NCI-H524 (cell line): ENCODE measurements at places on chromosomes 11 and 22.

DNA sequence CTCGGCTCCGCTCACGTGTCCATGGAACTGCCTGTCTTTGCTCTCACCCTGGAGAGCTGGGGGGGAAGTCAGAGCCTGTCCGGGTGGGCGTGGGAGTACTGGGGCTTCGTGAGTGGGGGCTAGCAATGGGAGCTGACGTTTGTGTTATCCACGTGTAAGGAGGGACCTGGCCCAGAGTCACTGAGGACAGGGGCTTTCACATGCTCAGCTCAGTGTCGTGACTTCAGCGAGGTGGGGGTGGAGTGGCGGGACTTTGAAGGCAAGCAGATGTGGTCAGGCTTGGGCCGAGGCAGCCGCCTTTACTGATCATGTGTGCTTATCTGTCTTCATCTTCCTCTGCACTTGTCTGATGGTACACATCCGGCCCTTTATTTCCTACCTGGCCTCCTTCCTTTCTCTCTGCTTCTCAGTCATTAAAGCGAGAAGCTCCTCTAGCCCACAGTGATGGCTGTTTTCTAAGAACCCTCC lies 113.1 kb upstream of the NNMT start:
- no peak for DNase-seq

DNA sequence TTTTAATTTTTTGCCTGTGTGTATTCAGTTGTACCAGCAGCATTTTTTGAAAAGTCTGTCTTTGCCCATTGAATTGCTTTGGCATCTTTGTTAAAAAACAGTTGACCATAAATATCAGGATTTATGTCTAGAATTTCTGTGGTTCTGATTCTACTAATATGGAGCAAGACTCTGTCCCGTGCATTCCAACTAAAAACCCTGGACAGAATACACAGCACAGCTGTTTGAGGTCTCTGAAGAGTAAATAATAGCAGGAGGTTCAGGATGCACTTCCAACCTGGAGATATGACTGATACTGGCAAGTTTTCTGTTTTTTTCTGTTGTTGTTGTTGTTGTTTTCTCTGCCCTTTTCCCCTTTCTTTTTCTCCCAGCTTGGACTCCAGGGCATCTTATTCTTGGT lies 141.9 kb downstream of the TMEM135 start:
- no peak for DNase-seq

DNA sequence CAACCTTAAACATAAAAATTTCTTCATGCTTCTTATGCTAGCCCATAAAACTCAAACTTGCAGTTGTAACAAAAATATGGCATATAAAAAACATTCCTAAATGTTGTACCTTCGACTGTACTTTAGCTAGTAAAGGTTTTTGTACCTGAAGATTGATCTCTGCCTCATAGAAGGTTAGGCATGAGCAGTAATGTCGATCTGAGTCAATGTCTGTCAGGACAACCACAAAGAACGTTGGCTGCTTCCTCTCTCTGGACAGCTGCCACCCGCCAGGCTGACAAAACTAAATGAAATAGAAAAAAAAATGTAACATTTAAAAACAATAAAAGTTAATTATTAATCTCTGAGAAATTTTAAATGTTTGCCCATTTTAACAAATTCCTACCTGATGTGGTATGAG lies 251.3 kb downstream of the SBF2 start:
- DNase-seq: no peak

DNA sequence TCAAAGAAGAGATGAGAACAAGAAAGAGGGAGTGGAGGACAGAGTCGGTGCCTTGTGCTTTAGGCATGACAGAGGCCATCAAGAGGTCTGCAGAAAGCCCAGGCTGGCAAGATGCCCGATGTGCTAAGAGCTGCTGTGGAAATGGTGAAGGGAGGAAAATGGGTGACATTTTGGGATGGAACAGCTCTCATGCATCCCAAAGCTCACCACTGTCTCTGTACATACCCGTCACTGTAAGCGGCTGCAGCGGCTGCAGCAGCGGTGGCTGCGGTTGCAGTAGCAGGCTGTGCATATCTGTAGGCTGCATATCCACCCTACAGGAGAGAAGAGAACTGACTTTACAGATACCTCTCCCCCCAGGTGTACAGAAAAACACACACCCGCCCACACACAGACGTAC lies 28.6 kb downstream of the APOL5 start:
- no peak for DNase-seq

- DNase-seq: no peak
Observed at GRCh38 chr11:44992181-44992582, 41.5 kb upstream of the TP53I11 start.

- DNase-seq: no peak
Observed at GRCh38 chr22:38290347-38290746, 17.5 kb upstream of the TMEM184B start.

- no peak for DNase-seq
Observed at GRCh38 chr22:23657727-23658126, 25.6 kb upstream of the DRICH1 start.

DNA sequence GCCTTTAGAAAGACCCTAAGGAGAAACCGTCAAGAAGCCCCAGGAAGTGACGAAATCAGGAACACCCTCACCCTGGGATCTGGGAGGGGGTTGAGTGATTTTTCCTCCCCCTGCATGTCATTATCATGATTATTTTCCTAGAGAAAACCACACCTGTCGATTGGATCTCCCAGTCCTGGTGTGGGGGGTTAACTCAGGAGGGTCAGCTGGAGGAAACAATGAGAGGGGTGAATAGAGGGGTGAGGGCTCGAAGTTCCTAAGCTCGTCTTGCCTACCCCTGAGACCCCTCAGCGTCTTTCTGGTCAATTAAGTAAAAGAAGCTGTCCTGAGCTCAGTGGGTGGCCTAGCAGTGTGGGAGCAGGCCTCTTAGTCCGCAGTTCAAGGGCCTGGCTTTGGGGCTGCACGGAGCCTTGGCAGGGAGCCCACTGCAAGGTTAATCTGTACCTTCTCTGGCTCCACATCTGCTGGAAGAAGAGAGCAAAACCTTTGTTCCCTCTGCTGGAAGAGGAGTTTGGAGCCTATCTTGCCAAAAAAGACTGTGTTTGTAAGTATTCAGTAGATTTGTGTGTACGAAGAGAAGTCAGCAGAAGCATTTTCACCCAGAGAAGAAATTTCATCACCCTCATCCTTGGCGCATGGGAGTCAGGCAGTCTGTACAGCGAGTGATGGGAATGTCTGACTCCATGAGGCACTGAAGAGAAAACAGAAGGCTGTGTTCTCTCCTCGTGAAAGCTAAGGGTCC lies 34.2 kb upstream of the FTH1 start:
- no peak for DNase-seq

GRCh38 chr11:128983023-128983422 lies 40.4 kb upstream of the TP53AIP1 start:
- no peak for DNase-seq

GRCh38 chr11:60700689-60701468 lies 1.5 kb downstream of the MS4A8 start:
- no peak for DNase-seq

- DNase-seq: peak; percentile 24
Observed at GRCh38 chr11:119625206-119625978, 103.6 kb downstream of the NECTIN1 start.

GRCh38 chr11:9774591-9775397 lies 110.9 kb downstream of the SWAP70 start:
- DNase-seq: no peak

- no peak for DNase-seq
Observed at GRCh38 chr22:50183141-50183971, 2.4 kb upstream of the TRABD start.

DNA sequence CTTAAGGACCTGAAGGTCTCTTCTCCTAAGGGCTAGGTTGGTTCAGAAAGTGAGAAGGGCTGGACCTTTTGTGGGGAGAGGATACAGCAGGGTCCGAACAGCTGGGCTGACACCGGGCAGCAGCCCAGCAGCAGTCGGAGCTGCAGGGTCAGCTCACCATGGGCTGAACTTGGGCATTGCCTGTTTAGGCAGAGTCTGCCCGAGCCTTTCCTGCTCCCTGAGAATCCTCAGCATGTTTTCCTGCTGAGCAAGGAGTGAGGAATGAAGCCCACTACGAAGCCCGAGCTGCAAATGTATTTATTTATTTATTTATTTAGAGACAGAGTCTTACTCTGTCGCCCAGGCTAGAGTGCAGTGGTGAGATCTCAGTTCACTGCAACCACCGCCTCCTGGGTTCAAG lies 83.9 kb downstream of the PTPRJ start:
- DNase-seq: no peak

DNA sequence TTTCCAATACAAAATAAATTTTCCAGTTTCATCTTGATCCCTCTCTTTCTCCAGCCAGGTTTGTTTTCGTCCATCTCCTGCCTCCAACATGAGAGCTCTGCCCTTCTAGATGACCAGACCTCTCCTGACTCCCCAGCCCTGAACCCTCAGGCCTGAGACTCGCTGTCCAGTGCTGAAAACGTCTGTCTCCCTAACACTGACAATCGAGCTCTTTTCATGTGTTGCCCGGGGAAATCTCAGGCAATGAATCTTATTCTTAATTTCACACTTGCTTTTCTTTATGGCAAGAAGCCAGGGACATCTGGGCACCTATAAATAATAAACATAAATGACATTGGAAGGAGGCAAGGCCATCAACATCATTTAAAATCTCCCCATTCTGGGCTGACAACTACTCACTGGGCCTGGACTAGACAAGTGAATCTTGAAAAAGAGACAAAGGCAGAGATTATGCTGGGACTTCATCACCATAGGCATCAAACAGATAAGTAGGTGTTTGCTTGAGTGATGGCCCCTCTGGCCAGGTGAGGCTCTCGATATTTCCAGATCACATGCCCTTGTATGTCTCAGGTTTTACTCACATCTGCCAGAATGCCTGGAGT lies 274.5 kb upstream of the B3GAT1 start:
- DNase-seq: no peak

DNA sequence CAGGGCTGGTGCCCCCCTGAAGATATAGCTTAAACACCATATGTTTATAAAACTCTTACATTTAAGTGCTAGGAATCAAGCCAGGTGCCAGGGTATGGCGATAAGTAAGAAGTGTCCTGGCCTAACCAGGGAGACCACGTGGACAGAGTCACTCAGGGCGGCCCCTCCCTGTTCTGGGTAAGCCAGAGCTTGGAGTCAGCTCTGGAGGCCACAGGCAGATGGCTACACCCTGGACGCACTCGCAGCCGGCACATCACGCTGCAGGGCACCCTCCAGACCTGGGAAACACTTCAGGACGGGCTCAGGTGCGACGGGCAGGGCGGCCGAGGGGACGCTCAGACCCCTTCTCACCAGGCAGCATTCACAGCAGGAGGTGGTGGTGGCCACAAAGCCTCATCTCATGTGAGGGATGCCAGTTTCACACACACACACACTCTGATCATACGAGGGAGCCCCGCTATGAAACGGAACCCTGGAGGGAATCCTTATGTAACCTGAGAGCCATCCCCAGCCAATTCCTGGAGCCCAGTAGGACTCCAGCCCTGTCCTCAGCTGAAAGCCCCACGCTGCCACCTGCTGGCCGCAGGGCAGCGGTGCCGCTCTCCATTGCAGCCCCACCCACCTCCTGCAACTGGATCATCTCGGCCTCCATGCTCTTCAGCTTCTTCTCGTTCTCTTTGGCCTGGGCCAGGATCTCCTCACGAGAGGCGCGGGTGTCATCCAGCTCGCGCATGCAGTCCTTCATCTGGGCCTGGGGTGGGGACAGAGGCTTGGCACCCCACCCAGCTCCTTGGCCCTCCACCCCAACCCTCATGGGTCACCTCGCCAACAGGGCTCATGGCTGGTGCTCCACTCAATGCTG lies 33.4 kb downstream of the APOL1 start:
- DNase-seq: peak; percentile 69

DNA sequence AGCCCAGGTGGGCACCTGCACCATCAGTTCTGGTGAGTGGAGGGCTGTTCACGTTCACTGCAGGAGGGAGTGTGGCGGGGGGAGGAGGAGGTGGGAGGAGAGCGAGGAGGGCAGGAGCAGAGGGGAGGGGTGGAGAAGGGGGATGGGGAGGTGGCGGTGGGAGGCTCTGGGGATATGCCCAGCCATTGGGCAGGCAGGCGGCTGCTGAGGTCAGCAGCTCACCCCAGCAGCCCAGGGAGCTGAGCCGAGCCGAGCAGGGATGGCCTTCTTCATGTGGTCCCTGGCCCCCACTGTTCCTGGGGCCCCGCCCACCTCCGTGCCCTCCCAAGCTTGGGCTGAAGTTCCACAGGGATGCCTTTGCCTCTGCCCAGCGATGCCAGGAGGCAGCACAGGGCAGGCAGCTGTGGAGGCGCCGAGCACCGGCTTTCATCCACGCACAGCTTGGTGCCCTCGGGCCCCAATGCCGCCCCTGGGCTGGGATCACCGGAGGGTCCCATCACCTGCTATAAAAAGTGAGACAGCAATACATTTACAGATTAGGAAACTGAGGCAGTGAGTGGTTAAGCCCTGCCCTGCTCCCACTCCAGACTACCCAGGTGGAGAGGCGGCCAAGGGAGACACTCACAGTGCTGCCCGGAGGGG lies 21.6 kb downstream of the RTN4R start:
- DNase-seq: no peak

DNA sequence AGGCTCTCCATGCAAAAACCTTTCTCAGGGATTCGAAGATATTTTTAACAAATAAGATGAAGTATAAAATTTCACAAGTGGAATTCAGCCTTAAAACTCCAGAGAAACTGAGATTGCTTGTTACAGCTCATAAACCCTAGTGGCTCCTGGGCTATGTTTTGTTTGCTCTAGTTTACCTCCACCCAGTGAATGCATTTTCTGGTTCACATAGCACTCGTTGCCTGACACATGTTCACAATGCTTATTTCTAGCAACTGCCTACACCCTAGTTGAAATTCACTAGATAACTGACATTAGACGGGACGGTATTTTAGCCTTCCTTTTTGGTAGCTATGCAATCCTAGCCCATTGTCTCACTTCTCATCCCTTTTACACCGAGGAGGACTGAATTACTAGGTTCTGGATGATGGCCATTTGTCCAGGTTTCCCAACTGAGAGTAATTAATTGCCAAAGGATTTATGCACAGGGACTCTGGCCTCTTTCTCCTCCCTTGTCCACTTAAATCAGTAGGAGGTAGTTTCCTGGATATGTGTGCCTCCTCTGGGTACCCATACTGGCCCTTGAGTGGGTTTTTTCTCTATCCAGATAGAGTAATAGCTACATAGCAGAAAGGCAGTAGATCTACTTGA lies 951.6 kb downstream of the DLG2 start:
- DNase-seq: no peak

- no peak for DNase-seq
Observed at GRCh38 chr11:43874078-43874477, 6.6 kb upstream of the ALKBH3 start.

DNA sequence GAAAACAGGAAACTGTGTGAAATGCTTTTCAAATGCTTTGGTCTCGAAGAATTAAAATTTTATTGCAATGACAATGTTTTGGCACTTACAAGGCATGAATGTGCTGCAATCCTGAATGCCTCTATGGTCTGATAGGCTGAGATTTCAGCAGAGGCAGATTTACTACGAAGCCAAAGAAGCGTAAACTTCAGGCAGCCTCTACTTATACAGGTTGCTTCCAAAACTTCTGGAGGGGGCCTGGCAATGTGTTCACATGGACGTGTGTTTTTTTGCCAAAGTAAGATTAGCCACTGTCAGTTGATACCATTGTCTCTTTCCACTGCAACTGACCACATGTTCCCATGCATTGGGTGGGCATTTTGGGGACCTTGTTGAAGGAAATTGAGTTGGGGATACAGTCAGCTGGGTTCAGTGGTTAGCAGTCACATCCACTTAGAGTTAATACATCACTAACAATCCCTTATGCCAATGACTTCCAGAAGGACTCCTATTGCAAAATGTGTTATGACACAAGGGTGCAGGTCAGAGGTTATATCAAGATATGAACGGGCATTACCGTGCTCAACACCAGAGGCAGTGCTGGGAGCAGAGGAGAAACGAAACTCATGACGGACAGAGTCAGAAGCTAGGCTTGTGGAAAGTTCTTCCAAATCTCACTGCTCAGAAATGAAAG lies 48.8 kb downstream of the ABTB2 start:
- DNase-seq: no peak
